ENCODE measurements at places on chromosomes 3 and 15. TPM values are rescaled to one million over a fixed set of nuclear protein-coding genes. Genes with fewer than 3 reads are reported as not detected.
A peak's percentile ranks its signal among the peaks of the same experiment; 100 is the strongest.

The ROBO2 gene
- not detected for total RNA-seq

DNA sequence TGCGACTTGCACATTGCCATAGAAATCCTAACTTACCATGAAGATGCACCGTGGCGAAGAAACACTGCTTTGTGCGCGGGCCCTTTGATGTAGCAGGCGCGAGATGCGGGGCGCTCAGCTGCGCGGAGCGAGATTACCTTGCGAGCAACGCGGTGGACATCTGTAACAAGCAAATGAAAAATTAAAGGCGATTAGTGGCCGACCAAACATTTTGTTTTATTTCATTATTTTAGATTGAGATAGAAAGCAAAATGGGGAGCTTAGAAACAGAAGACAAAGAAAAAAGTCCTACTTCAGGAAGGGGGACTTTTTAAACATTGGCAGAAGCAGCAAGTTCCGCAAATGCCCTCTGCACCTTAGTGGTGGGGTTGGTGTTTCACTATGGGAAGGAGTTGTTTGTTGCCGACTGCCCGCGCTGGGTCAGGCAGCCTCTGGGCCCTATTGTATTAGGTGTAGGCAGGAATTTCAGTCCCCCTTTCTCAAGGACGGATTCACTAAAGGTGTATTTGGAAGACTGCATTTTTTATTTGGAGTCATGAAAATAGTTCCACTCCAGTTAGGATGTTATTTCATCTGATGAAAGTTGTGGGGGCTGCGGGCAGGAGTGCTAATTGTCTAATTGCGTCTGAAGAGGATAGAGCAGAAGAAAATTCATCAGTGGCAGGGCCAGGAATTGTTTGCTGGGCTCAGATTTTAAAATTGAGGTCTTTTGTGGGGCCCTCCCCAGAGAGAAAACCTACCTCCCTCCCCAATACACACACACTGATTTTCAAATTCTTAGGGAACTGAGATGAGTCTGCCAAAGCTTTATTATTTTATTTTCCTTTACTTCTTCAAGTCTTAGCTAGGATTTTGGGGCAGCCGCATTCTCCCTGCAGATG lies 17.4 kb downstream of the ZIC4 start:
- DNase-seq, result no peak

- no peak for DNase-seq
Measured at GRCh38 chr15:36495456-36495991, 83.9 kb upstream of the CDIN1 start.

- DNase-seq, result no peak
Measured at GRCh38 chr3:11549580-11550140, 94.1 kb downstream of the VGLL4 start.

GRCh38 chr15:31977812-31978661 lies 52.3 kb upstream of the CHRNA7 start:
- DNase-seq, result peak; percentile 38

The GRAMD1C gene
- total RNA-seq, result 2.7 TPM

- no peak for DNase-seq
Measured at GRCh38 chr3:172329070-172329469, 119.2 kb downstream of the GHSR start.

The GOLIM4 gene
- 0.96 TPM for total RNA-seq

The MUC4 gene
- total RNA-seq, result 0.03 TPM

The GOLGA6B gene
- total RNA-seq, result not detected

The BCL2A1 gene
- 10.6 TPM for total RNA-seq

The CEMIP gene
- 1.2 TPM for total RNA-seq

The PCBP4 gene
- total RNA-seq, result 11.7 TPM

The KAT2B gene
- total RNA-seq, result 88.8 TPM

The C2CD4A gene
- not detected for total RNA-seq

The OR4M2 gene
- not detected for total RNA-seq

DNA sequence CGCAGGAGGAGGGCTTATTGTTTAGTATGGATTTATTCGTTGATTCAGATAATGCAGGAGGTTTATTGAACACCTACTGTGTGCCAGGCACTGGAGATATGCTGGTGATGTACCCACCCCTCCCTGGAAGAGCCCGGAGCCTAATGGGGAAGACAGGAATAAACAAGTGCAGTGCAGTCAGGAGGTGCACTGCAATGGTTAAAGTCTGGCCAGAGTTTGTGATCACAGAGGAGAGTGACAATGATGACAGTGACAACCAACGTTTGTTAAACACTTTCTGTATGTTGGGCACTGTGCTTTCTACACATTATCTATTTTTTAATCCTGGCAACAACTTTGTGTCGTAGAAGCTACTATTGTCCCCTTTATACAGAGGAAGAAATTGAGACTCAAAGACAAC lies 70.4 kb downstream of the THSD4 start:
- DNase-seq, result no peak

The LRTM1 gene
- total RNA-seq, result not detected

The TRAT1 gene
- total RNA-seq, result 143 TPM

The MAP1A gene
- 4.2 TPM for total RNA-seq

- peak; percentile 33 for DNase-seq
Measured at GRCh38 chr15:99424978-99425656, 140.7 kb upstream of the MEF2A start.

The SLITRK3 gene
- not detected for total RNA-seq

GRCh38 chr3:157201648-157202278 lies 41.8 kb upstream of the CCNL1 start:
- DNase-seq, result no peak

DNA sequence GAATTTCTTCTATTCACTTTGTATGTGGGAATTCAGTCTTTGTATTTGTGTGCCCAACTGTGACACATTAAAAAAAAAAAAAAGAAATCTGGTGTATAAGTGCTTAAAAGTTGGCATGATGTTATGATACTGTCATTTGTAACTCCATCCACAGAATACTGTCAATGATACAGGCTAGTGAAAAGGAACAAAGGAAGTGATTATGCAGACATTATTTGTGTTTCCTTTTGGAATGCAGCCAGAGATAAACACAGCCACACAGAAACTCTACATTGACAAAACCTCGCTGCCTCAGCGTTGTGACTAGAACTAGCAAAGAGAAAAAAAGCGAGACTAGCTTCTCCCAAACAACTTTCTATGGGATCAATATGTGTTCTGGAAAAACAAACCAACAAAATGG lies 519.2 kb upstream of the AGTR1 start:
- DNase-seq, result no peak

- peak; percentile 61 for DNase-seq
Measured at GRCh38 chr3:52372822-52373504, 56.8 kb downstream of the DNAH1 start.

GRCh38 chr15:85770096-85771041 lies 24.4 kb downstream of the KLHL25 start:
- no peak for DNase-seq

- DNase-seq, result no peak
Measured at GRCh38 chr15:40995656-40996055, 42.4 kb downstream of the CHAC1 start.

DNA sequence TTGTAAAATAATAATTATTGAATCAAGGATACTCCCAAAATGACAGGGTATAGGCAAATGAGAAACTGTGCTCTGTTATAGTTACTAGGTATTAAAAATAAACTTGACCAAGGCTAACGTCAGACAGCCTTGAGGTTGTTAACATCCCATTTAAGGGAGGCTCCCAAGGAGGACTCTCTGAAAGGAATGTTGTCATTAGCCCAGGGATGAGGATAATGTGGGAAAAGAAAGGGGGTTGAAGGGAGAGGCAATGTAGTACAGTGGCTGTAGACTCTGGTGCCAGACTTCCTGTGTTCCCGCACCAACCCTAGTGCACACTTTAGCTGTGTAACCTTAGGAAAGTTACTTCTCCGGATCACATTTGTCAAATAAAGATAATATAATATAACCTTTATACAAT lies 47.0 kb upstream of the RARB start:
- no peak for DNase-seq

DNA sequence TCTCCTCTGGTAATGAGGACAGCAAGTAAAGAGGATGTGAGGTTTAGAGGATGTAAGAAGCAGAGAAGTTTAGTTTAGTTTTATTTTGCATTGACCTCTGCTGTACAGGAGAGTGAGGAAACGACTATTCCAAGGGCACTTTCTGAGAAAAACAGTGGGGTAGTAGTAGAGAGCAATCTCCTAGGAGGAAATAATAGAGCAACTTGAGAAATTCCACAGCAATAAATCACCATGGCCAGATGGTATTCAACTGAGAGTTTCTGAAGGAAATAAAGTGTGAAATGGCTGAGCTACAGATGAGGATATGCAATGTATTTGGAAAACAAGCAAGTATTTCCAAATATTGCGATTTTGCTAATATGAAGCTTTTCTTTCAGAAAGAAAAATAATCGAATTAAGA lies 118.9 kb downstream of the DPH6 start:
- DNase-seq, result no peak

DNA sequence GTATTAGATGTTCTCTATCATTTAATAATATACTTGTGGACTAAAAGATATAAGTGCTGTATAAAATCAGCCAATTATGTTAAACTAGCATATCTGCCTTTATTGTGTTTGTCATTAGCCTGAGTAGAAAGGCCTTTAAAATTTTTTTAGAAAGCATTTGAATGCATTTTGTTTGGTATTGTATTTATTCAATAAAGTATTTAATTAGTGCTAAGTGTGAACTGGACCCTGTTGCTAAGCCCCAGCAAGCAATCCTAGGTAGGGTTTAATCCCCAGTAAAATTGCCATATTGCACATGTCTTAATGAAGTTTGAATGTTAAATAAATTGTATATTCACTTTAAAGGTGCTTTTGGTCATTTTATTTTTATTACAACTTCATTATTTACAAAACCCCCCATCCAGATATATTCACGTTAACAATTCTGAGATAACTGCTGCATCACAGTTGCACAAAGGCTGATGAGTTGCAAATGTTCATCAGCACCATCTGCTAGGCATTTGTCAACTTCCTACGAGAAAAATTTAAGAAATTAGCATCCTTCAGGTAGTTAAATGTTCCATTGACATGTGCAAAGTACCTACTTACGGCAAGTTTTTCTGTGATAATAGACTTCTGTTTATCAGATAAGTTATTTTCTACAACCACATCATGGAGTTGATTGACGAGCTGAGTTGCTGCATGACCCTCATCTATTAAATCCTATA lies 6.3 kb downstream of the EIF4A2 start:
- no peak for DNase-seq

GRCh38 chr3:81308306-81308705 lies 453.1 kb downstream of the GBE1 start:
- DNase-seq, result no peak

GRCh38 chr15:70142322-70143191 lies 44.8 kb upstream of the TLE3 start:
- no peak for DNase-seq

DNA sequence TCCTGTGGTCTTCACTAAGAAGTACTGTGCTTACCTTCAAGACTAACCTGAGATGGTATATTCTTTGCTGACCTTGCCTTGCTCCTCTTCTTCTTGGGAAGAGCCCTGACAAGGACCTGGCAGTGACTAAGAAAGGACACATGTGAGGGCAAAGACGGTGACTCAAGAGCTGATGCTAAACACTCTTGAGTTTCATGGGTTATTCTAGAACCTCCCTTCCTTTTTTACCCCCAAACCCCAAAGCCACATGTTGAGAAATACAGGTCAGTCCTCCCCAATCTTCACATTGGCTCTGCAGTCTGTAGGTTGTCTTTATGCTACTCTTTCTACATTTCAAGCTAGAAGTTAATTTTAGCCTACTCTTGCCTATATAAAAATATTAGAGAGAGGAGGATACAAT lies 200.6 kb downstream of the SEMA6D start:
- no peak for DNase-seq

- DNase-seq, result no peak
Measured at GRCh38 chr15:73308305-73308704, 60.5 kb downstream of the HCN4 start.

DNA sequence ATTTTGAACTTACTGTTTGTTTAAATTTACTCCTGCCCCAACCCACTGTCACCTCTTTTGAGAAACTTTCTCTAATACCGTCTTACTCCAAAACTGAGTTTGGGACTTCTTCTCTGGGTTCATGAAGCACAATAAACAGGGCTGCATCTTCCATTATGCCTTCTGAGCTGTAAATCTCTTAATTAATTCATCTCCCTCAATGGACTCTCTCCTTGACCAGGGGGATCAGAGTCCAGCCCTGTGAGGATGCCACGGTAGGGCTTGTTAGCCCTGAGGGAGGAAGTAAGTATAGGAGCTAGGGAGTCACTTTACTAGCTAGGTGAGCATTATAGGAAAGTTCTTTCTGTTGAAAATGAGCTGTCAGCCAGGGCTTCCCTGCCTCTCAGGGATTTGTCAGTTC lies 299.3 kb upstream of the SATB1 start:
- no peak for DNase-seq

The A4GNT gene
- total RNA-seq, result not detected

DNA sequence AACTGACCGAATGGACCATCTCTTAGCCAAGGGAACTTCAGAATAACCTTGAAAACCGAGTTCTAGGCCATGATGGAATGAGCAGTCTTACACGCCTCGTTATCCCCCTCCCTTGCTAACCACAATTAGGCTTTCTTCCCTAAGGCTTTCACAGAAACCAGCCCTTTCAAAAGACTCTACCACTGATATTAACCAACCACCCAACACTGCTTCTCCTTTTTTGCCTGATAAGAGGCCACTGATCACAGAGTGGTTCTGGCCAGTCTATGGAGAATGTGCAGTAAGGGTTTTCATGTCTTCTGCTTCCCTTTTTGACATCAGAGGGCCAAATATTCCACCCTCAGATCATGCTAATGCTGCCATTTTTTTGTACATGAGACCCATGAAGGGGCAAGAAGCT lies 59.3 kb downstream of the MCF2L2 start:
- DNase-seq, result no peak

DNA sequence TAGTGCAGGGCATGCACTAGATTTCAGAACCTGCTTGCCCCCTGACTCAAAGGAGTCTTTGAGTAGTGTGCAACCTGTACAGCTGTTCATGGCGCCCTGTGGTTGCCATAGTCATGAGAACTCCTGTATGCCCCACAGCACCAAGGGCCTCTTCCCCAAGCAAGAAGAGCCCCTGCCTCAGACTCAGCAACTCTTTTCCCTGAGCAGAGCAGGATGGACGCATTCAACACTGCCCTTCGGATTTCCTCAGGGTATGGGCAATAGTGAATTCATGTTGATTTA lies 89.7 kb upstream of the KLF13 start:
- no peak for DNase-seq

The PP2D1 gene
- total RNA-seq, result not detected

All from T-cell (primary cell).